ENCODE measurements at places on chromosomes 3 and 15. TPM values are rescaled to one million over a fixed set of nuclear protein-coding genes. Genes with fewer than 3 reads are reported as not detected.

Gene CYP19A1
- total RNA-seq, result 2.6 TPM

Gene FBLN2
- total RNA-seq, result 493 TPM

Gene REC114
- not detected for total RNA-seq

Gene RASGRP1
- 0.24 TPM for total RNA-seq

Gene ACTRT3
- 9.2 TPM for total RNA-seq

Gene ERICH6
- total RNA-seq, result 0.32 TPM

Gene TRH
- not detected for total RNA-seq

Gene LMOD3
- not detected for total RNA-seq

Gene ETFA
- total RNA-seq, result 80.6 TPM

Gene LYZL4
- total RNA-seq, result not detected
